ENCODE measurements at places on chromosomes 1 and 21.

DNA sequence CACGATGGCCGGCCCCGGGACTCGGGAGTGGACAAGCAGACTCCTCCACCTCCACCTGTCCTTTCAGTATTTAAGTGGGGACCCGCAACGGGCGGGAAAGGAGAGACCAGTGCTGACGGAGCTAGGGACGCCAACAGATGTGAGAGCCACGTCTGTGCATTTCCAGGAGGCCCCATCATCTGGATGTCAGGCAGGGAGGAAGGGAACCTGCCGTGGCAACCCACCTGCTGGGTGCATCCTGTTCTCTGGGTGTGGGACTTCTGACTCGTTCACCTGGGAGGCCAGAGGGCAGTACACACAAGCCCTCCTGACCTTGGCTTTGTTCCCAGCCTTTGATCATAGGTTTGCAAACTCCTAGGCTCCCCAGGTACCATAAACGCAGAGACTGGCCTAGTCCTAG is 5.6 kb upstream of the PCBP3 start:
- no peak for DNase-seq

DNA sequence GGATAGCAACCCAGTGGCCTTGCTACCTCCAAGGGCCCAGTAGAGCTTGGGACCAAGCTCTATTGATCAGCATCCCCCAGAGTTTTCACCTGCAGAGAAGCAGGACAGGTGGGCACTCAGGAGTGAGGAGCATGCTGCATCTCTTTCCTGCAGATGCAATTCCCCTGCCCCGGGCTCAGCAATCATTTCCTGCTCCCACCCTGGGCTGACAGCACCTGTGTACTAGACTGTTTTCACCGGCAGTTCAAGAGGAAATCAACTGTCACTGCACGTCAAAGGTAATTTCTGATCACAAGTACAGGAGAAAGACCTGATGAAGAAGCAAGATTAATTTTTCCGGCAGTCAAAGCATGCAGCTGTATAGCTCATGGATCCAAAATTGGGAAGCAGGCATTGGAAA is 8.8 kb upstream of the NT5C1A start:
- DNase-seq: no peak

DNA sequence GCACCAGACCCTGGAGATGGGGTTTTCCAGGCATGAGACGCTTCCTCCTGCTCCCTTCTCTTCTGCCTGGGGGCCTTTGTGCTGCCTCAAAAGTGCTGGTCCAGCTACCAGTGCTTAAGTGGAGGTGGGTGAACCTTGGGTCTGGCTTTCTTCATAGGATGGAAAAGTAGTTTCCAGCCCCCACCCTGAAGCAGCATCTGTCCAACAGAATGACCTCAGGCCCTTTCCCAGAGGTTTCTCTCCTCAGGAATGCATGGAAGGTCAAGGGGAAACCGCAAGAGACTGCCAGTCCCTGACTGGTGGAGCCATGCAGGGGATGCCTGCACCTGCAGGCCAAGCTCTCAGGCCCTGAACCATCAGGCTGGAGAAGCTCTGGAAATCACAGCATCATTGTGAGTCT is 63.8 kb downstream of the HMGB4 start:
- DNase-seq: no peak

DNA sequence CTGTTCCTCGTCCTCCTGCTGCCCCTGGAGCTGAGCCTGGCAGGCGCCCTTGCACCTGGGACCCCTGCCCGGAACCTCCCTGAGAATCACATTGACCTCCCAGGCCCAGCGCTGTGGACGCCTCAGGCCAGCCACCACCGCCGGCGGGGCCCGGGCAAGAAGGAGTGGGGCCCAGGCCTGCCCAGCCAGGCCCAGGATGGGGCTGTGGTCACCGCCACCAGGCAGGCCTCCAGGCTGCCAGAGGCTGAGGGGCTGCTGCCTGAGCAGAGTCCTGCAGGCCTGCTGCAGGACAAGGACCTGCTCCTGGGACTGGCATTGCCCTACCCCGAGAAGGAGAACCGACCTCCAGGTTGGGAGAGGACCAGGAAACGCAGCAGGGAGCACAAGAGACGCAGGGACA is 14.8 kb downstream of the DRAXIN start:
- no peak for DNase-seq

DNA sequence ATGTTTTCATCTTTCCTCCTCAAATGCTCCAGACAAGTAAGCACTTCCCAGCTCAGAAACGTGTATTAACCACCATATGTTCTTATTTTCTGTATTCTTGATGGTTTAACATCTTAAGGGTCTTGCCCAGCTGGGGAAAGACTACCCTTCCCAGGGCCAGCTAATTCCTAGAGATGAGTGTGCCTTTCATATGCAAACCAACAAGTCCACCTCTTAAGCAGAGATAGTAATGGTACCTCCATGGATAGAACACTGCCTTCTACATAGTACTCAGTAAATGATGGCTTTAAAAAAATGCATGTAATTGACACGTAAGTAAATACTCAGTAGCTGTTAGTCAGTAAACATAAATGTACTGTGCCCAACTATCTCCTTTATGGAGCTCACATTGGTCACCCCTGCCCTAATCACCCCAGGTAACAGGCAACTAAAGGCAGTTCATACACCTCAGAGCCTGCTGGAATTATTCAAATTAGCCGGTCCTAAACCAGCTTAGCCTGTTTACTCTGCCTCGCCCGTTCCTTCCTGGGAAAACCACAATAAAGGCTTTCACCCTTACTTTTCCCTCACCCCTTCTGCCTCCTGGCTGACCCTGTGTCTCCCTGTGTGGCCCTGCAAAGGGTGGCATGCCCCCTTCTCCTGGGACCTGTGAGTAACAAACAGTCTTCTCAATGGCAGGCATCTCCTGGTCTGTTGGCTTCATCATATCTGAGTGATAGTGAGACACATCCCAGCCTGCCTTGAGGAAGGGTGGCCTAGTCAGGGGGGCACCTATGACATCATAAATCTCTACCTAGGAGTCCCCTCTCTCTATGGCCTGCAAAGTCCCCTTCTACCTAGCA is 40.1 kb upstream of the KLHDC7A start:
- no peak for DNase-seq

- no peak for DNase-seq
Observed at GRCh38 chr1:87100271-87100670, 185.8 kb downstream of the HS2ST1 start.

GRCh38 chr1:65423884-65424572 is 3.6 kb downstream of the LEPR start:
- DNase-seq: no peak

DNA sequence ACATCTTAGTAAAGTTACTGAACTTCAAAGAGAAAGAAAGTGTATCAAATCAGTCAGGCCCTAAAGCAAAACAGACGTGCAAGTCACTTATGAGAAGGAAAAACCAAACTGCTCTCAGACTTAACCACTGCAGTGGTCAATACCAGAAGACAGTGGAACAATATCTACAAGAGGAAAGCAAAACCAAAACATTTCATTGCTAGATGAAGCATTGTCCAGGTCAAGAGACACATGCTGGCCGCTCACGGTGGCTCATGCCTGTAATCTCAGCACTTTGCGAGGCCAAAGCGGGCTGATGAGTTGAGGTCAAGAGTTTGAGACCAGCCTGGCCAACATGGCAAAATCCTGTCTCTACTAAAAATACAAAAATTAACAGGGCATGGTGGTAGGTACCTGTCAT is 82.0 kb upstream of the MROH9 start:
- no peak for DNase-seq

- no peak for DNase-seq
Observed at GRCh38 chr1:17639703-17640340, 100.3 kb downstream of the ARHGEF10L start.

- no peak for DNase-seq
Observed at GRCh38 chr1:210223226-210223904, 9.2 kb upstream of the SERTAD4 start.

DNA sequence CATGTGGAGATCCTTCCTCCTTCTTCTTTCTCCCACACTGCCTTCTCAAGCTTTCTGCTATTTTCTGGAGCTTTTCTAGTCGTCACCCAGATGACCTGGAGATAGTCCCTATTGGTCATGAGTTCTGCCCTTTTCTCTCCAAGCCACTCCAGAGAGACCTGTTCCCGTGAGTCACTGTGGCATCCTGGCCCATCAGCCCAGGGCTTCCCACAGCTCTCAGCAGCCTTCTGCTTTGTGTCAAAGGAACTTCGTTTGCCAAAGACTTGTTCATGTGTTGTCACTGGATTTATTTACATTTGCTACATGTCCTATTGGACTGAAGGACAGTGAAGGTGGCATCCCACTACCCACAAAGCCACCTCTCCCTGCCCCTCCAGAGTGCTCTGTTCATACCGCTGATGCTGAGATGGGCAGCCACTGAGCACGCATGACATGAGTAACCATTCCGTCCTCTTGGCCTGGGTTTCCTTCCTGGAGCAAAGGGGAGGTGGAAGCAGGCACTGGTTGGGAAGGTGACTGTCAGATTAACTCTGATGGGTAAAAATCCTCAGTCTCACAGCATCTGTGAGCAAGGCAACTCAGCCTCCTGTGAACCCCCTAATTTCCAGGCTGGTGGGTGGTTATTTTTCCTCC is 119.2 kb downstream of the EDEM3 start:
- DNase-seq: no peak

- DNase-seq: no peak
Observed at GRCh38 chr1:210441028-210441427, 112.3 kb downstream of the HHAT start.

DNA sequence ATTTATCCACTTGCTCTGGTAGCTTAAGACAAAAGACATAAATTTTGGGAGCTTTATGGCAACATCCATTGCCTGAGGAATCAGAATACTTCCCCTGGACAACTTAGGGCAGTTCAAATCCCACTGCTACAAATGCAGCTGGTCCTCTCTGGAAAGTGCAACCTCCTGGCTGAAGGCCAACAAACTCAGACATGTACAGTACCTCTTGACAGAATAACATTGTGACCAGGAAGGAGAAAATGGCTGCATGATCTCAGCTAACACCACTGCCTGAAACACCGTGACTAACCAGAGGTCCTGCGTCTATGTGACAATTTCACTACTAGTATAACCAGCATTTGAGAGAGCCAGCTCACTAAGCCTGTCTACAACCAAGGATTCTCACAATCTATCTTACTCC is 218.9 kb downstream of the CRB1 start:
- DNase-seq: no peak

- no peak for DNase-seq
Observed at GRCh38 chr1:231507476-231508355, 20.8 kb upstream of the TSNAX start.

- DNase-seq: no peak
Observed at GRCh38 chr1:55211863-55212262, 3.3 kb downstream of the USP24 start.

- DNase-seq: no peak
Observed at GRCh38 chr1:208242146-208242545, 2.0 kb downstream of the PLXNA2 start.

GRCh38 chr1:159140474-159140873 is 30.9 kb upstream of the CADM3 start:
- no peak for DNase-seq

- DNase-seq: no peak
Observed at GRCh38 chr1:173554089-173554488, 48.8 kb downstream of the SLC9C2 start.

DNA sequence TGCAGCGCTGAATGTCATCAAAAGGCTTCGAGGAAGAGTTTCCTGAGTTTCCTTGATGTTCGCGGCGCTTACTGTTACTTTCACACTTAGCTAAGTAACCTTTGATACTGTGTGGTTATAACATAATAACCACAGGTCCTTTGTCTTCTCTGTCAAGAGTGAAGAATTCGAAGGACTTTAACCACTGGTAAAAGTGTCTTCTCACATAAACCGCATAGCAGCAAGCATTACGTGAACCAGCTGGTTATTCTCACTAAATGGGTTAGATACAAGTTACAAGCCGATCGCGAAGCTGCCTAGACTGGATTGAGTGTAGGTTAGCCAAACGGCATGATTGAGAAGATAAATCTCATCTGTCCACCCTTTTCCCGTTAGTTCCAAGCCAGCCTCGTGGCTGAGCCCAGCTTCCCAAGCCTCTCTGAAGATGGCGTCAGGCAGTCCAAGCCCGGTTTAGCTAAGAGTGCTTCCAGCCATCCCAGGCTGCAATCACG is 18.3 kb upstream of the IFNGR2 start:
- DNase-seq: no peak

DNA sequence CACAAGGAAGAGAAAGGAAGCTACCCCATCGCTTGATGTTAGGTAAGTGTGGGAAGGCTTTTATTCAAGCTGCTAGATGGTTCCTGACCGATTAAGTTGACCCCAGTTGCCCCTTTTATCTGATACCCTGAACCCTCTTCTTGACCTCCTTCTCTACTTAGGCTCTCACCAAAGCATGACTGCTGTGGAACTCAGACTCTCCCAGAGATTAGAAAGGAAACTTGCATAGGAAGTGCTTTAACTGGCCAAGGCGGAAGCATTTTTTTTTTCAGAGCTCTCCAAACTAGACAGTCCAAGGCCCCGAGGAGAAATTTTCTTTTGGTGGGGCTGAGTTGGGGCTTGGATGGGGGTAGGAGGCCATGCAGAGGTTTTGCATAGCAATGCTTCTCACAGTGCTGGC is 101.3 kb upstream of the USP24 start:
- no peak for DNase-seq

DNA sequence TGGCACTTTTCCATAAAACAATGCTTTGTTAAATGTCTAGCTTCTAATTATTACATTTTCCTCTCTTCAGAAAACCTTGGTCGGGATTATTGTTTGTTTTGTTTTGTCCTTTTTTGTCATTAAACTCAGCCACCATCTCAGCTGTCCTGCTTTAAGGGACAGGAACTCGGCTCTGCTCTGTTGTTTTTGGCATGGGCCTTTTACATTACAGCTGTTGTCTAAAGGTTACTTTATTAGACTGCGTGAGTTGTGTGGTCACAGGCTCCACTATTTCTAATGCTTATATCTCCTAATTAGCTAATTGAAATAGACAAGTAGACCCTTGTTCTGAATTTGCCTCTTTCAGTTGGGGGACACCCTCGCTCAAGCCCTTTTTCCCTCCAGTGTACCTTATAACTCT is 1.6 kb downstream of the PALMD start:
- DNase-seq: no peak

- no peak for DNase-seq
Observed at GRCh38 chr1:206882555-206882954, 14.7 kb upstream of the IL24 start.

GRCh38 chr1:203085528-203086406 is at the start of gene MYOG:
TSS of gene MYOG (minus strand) at chr1:203086012. CDS start at chr1:203085961, 51 bp downstream.
- no peak for DNase-seq

DNA sequence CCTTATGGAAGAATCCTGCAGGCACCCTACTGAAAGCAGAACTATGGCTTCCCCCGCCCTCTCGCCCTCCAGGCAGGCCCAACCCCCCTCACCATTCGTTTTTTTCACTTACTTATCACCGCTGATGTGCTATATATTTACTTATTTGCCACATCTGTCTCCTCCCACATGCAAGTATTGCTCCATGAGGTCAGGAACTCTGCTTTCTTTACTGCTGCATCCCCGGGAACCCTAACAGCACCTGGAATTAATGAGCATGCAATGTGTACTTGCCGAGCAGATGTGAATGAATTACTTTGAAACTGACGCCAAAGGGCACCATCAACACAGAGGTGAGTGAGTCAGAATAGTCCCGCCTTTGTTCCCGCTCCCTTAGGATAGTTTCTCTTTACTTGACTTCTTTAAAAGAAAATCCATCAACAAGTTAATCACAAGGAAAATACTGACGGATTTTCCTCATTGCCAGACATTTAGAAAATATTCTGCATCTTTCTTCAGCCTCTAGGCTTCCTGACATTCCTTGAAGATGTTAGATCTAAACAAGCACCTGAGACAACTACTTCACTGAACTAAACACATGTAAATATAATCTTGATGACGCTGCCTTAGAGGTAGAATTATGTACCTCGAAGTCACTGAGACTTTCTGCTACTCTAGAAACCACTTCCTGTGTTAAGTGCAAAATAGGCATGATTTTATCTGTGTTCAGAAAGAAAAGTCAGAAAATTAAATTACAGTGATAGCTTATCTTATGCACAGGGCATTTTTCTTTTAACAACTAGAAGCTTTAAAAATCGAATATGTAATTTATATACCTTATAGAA is 17.5 kb upstream of the RAB4A start:
- DNase-seq: no peak

Measured in nucleus accumbens (tissue), 56 donors.